ENCODE measurements at places on chromosomes 1 and 21.

- no peak for DNase-seq
Observed at GRCh38 chr1:210132582-210132981, 100.0 kb upstream of the SERTAD4 start.

- no peak for DNase-seq
Observed at GRCh38 chr1:36238433-36238832, 14.2 kb downstream of the THRAP3 start.

DNA sequence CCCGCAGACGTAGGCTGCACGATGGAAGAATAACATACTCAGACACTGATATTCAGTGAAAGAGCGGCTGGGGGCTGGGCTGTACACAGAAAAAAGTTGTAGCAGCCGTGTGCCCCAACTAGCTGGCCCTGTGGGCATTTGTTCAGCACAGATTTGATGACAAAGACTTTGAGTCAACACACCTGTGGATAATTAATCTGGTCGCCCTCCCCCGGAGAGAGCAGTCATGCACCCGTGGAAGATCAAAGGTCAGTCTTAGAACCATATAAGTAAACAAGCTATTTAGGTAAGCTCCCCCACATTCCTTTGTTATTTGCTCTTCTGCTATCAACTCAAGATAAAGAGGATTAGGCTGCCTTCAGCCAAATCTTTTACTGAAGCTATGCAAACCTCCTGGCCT lies 148.4 kb upstream of the HMCN1 start:
- DNase-seq: no peak

DNA sequence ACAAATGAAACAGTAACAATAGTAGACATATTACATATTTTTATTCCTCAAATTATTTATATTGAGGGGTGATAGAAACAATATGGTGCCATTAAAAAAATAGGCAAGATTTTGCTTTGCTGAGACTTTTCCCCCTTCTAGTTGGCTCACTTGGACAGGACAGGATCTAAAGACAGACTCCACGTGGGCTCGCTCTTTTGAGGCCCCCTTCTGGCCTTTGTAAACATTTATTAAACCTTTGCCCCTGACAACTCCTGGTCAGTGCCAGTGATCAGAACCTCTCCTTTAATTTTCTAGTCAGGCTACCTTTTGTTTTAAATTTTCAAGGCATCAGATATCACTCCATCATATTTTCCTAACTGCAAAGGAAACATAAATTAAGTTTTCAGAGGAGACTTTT lies 49.7 kb upstream of the IFI44L start:
- no peak for DNase-seq

- no peak for DNase-seq
Observed at GRCh38 chr1:197696372-197696771, 78.9 kb downstream of the DENND1B start.

- no peak for DNase-seq
Observed at GRCh38 chr1:109923946-109924275, 13.3 kb downstream of the CSF1 start.

DNA sequence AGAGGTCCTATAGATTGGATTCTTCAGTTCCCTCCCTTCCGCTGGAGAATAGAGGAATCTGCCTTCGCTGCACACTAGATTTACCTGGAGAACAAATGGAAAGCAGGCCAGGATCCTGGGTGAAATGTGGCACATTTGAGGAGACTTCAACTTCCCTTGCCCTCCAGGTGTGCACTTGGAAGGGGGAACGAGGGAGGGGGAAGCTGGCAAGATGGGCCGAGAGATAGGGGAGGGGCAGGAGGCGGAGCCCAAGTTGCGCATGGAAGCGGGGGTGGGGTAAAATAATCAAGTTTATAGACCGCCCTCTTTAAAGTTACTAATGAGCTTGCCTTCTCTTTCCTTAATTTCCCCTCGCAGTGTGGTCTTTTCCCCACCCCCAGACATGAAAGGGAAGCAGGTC lies 155.7 kb upstream of the CAMK1G start:
- DNase-seq: no peak

- no peak for DNase-seq
Observed at GRCh38 chr1:117110774-117111173, 10.8 kb downstream of the TRIM45 start.

- DNase-seq: no peak
Observed at GRCh38 chr1:156622581-156623297, 3.5 kb downstream of the HAPLN2 start.

- DNase-seq: no peak
Observed at GRCh38 chr1:9465640-9466039, 73.6 kb upstream of the SLC25A33 start.

GRCh38 chr1:36160949-36161485 lies 5.1 kb downstream of the MAP7D1 start:
- peak; percentile 70 for DNase-seq

DNA sequence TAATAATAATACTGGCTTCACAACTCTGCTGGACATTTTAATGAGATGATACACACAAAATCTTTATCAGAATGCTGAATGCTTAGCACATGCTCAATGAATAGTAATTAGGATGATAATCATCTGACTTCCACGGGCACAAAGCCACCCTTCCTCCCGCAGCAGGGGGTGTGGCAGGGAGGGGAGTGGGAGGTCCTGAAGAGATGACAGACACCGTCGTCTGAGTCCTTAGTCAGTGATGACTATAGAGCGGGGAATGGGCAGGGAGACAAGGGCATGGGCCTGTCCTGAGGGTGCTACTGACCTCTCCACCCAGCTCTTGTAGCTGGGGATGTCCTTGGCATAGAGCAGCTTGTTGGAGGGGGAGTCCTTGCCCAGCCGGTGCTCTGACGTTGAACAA lies 117.6 kb upstream of the CD34 start:
- DNase-seq: no peak

DNA sequence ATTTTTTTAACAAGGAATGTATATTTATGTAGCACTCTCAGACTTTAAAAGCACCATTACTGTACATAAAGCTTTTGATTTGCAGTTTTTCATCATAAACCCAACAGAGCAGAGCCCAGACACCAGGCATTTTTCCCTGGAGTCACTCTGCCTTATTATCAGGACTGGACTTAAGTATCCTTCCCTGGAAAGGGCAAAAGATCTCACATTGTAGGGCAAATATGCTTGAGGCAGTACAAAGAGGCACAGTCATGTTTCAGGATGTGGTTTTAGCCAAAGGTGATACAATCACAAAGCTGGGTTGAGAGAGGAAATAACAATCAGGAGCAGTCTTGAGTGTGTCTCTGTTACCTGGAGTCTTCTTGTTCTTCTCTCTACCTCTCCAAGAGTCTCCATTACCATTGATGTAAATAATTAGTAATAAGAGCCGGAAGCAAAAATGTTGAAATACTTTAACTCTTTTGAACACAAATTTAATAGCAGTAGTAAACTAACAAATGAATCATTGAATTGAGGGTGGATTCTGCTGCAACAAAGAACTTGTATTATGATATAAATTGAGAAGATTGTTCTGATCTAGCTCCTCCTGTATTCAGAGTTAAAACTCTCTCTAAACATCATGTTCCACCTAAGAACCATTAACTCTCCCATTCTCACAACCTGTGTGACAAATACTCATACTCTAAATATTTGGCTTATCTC lies 160.5 kb downstream of the LTN1 start:
- DNase-seq: no peak

- peak; percentile 71 for DNase-seq
Observed at GRCh38 chr1:9289090-9289534, 3.6 kb upstream of the SPSB1 start.

GRCh38 chr1:68384321-68384813 lies 65.4 kb downstream of the RPE65 start:
- DNase-seq: no peak

DNA sequence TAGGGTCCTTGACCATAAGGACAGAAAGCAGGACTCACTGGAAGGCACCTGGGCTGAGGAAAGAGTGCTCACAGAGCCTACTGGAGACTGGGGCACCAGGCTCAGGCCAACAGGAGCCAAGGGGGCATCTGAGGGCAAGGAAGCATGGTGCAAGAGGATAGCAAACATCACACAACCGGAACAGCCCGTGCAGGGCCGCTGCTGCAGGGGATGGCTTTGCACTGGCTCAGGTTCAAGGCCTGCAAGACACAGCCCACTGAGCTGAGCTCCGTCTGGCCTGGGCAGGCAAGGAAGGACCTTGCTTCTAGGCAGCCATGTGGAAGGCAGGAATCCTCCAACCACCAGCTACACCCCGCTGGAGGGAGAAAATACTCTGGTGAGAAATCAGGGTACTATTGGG lies 59.8 kb upstream of the KIF26B start:
- DNase-seq: no peak

- no peak for DNase-seq
Observed at GRCh38 chr1:93448983-93449804, 1.3 kb downstream of the FNBP1L start.

DNA sequence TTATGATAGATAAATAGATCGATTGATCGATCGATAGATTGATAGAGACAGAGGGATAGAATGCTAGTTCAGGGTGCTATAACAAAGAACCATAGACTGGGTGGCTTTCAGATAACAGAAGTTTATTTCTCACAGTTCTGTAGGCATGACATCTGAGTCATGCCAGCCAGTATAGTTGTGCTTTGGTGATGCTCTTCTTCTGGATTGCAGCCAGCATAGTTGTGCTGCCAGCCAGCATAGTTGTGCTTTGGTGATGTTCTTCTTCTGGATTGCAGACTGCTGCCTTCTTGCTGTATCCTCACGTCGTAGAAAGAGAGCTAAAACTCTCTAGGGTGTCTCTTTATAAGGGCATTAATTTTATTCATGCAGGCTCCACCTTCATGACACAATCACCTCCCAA lies 860.8 kb downstream of the BRINP3 start:
- DNase-seq: no peak

GRCh38 chr21:44866780-44867179 lies 6.7 kb downstream of the PTTG1IP start:
- no peak for DNase-seq

GRCh38 chr1:181802466-181802865 lies 259.0 kb downstream of the ZNF648 start:
- no peak for DNase-seq

DNA sequence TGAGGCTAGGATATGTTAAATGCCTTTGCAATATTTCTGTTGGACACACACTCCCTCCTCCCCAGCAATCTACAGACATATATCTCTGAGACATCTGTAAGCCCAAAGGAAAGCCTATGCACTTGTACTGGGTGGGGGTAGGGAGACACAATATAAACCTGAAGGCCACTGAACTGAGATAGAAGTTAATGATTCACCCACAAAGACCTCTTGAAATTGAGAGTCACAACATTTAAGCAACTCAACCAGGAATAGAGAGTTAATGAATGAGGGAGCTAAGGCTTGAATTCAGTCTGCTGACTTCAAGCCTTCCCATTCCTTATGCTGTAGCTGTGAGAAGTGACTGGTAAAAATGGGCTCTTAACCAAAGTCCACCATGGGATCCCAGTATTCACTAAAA lies 5.0 kb downstream of the OR10J1 start:
- DNase-seq: no peak

GRCh38 chr1:25580927-25581326 lies 35.7 kb upstream of the MAN1C1 start:
- no peak for DNase-seq

GRCh38 chr1:978835-979743 lies 2.8 kb downstream of the PERM1 start:
- no peak for DNase-seq

DNA sequence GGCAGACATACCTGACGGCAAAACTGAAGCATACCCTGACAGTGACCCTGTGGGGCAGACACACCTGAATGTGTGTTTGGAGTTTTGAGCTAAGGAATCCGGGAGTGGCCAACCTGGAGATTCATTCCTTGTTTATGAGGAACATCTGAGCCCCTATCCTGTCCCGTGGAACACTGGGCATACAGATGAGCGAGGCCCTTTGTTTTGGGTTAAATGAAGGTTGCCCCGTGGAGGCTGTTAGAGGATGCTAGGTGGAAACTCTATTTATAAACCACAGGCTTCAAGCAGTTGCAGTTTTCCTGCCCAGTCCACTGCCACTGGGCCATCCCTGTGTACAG lies 18.1 kb downstream of the GALNT2 start:
- DNase-seq: no peak

- DNase-seq: no peak
Observed at GRCh38 chr1:170261669-170262068, 115.9 kb downstream of the NTMT2 start.

DNA sequence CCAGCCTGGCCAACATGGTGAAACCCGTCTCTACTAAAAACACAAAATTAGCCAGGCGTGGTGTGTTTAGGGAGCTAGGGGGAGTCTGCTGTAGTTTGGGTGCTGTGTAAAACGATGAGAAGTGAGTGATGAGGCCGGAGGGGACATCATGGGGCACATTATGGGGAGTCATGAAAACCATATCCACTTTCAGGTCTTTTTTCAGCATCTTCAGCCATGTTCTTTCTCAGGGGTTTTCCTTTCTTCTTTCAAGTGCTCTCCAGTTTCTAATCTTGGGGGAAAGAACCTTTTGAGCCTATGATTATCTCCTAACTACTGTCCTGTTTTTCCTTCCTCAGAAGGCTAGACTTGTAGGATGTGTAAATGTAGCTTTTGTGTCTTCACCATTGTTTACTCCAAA lies 14.4 kb downstream of the KDM4A start:
- DNase-seq: no peak

DNA sequence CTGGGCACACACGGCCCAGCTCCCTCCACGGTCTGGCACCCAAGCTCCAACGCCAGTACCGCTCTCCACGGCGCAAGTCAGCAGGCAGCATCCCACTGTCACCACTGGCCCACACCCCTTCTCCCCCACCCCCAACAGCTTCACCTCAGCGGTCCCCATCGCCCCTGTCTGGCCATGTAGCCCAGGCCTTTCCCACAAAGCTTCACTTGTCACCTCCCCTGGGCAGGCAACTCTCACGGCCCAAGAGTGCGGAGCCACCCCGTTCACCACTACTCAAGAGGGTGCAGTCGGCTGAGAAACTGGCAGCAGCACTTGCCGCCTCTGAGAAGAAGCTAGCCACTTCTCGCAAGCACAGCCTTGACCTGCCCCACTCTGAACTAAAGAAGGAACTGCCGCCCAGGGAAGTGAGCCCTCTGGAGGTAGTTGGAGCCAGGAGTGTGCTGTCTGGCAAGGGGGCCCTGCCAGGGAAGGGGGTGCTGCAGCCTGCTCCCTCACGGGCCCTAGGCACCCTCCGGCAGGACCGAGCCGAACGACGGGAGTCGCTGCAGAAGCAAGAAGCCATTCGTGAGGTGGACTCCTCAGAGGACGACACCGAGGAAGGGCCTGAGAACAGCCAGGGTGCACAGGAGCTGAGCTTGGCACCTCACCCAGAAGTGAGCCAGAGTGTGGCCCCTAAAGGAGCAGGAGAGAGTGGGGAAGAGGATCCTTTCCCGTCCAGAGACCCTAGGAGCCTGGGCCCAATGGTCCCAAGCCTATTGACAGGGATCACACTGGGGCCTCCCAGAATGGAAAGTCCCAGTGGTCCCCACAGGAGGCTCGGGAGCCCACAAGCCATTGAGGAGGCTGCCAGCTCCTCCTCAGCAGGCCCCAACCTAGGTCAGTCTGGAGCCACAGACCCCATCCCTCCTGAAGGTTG lies 97.6 kb downstream of the PIK3R3 start:
- no peak for DNase-seq

GRCh38 chr1:229247871-229248270 lies 23.0 kb upstream of the RAB4A start:
- DNase-seq: no peak

DNA sequence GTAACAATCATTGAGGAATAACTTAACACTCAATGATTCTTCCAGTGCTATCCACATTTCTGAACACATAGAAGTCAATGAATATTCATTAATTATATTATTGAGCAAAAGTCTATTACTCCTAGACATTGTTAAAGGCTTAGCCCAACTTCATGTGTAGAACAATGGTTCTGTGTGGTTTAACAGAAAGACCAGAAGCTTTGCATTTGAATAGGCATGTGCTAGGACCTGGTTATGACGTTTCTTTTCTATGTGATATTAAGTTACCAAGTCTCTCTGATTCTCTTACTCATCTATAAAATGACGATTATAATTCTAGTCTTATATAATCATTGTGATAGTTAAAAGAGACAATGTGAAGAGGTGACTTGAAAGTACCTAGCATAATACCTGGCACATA lies 5.2 kb downstream of the NTMT2 start:
- no peak for DNase-seq
